ENCODE measurements at places on chromosomes 6 and 20.

DNA sequence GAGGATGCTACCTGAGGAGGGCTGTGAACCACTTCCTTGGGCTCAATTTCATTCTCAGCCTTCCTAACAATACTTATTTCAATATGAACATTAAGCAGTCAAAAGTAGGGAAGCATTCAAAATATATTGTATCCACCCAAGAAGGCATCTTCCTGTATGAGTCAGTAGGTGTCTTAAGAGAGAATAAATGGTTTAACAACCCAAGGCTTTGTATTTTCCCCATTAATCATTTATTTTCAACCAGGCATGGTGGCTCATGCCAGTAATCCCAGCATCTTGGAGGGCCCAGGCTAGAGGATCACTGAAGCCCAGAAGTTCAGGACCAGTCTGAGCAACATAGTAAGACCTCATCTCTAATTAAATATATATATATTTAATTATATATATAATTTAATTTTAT, 74.5 kb upstream of the MARCKS start:
- DNase-seq, result no peak

GRCh38 chr6:11363881-11364576, 131.6 kb upstream of the NEDD9 start:
- no peak for DNase-seq

DNA sequence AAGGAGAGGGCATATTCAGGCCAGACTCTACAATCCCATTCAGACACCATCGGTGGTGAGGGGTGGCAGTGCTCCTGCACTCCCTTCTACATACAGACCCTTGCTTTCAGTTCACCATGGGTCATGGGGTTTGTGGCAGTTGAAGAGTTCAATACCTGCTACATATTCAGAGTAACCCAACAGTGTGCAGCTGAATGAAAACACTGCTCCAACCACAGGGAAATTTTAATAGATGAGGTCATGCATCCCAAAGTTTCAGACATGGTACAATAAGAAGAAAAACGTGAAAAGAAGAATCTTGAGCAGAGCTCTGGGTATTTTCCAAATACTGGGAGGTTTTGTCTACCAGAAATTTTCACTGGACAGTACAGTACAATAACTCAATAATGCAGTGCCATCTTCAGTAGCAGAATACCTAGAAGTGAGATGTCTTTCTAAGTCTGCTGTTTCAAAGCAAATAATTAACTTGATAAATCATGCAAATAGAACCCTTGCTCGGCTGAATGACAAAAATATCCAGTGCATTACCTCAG, 162.1 kb downstream of the PTPRK start:
- DNase-seq, result no peak

- no peak for DNase-seq
Observed at GRCh38 chr6:28729501-28730402, 194.0 kb downstream of the TRIM27 start.

GRCh38 chr6:153032255-153032882, 29.9 kb upstream of the MTRF1L start:
- DNase-seq, result no peak

DNA sequence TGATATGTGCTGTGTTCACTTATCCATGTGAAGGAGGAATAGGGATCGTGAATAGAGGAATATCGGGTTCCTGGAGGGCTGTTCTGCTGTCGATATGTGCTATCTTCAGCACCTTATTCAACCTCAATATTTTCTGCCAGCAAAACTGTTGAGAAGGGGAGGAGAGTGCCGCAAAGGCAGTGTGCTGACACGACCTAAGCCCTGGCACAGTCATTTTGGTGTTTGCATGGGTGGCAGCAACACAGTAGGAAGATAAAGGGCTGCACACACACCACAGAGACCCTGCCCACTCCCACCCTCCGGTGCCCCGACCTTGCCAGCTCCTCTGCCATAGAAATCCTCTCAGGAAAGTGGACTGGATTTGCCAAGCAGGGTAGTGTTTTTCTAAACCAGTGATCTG, 47.0 kb downstream of the ZDHHC14 start:
- DNase-seq, result no peak

GRCh38 chr6:28160233-28160632, 18.6 kb downstream of the ZKSCAN8 start:
- DNase-seq, result no peak

DNA sequence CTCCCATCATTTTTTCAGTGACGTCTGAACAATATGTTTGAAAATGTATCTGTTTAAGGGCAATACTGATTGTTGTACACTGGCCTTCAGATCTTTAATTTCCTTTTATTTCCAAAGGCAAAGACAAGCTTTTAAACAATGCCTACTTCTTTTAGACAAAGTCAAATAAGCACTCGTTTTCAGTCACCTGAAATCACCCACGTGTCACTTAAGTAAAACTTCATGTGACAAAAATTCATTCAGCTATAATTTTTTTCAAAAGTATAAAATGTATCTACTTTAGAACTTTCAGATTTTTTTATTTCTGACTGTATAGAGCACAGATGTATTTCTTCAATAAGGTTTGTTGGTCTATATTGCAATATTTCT, 113.5 kb upstream of the BEND6 start:
- DNase-seq, result no peak

DNA sequence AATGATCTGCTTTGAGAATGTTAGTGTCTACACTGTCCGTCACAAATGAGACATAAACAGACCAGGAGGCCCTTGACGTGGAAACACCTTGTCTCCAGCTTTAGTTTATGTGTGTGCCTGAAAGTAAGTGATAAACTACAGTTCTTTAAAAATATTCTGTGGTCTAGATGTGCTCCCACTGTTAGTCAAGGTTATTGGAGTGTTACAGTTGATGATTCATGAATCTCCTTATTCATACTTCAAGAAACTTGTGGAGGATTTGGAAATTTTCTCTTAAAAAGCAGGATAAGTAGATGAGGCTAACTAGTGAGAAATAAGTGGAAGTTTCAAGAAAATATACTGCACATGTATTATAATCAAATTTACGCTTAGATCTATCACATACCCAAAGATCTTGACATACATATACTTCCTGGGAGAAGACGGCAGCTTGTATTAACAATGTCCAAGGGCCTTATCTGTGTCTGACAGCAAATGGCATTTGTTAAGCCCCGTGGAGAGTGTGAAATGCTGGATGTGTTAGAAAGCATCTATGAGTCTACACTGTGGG, 90.5 kb upstream of the MBOAT1 start:
- DNase-seq, result no peak

- no peak for DNase-seq
Observed at GRCh38 chr6:36780442-36781177, 58.6 kb downstream of the CPNE5 start.

GRCh38 chr20:50842821-50843220, 48.0 kb downstream of the BCAS4 start:
- no peak for DNase-seq

GRCh38 chr6:163395122-163395830, 19.2 kb upstream of the QKI start:
- DNase-seq, result no peak

DNA sequence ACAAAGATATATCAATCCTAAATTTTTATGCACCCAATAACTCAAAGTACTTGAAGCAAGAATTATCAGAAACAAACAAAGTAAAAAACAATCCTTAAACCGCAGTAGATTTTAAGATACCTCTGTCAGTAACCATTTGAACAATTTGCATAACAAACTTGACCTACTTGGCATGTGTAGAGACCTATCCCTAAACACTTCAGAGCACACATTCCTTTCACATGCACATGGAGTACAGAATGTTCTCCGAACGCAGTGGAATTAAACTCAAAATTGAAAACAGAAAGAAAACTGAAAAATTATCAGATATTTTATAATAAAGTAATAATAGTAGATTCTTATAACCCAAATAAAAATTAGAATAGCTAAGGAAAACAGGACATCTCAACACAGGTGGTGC, 162.6 kb upstream of the THBS2 start:
- no peak for DNase-seq

GRCh38 chr20:63746751-63747315, 7.3 kb downstream of the SLC2A4RG start:
- no peak for DNase-seq

- no peak for DNase-seq
Observed at GRCh38 chr20:31485450-31486339, 10.6 kb downstream of the REM1 start.

GRCh38 chr6:22952097-22952496, 382.7 kb downstream of the HDGFL1 start:
- no peak for DNase-seq

DNA sequence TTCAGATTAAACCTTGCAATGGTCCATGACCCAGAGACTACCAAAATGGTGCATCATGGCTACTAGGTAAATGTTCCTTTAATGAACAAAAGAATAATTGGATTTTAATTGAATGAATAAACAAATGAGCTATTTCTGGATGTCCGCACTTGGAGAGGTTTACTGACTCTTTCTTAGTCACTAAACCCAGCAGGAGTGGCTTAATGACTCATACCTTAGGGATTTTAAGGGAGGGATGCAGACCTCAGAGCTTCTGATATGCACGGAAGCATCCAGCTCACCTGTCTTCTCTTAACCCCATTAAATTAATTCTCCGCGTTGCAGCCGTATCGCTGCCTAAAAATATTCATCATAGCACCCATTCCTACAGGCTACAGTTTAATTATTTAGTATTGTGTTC, 970.0 kb upstream of the SLC35B3 start:
- no peak for DNase-seq

DNA sequence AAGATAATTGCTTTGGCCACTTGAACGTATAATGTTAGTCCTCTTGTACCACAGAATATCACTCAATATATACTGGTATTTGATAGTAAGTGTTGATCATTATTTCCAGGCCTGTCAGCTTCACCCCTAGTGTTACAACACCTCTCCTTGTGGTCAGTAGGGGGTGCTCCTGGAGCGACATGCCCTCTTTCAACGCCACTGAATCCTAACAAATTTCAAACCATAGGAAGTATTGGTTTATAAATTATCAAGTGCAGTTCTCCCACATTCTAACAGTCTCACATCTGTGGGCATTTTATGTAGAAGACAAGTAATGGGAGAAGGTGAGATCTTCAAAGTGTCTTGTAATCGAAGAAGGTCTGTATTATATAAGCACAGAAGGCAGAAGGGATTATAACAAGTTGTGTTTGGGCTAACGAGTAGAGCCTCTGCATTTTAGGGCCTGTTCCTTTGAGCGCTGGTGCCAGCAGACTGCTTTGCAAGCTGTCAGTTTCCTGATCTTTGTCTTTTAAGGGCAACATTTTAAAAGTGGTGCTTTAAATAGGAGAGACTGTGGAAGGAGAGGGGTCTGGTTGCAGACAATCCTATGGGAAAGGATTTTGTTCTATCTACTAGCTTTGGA, 57.1 kb upstream of the CEP162 start:
- no peak for DNase-seq

DNA sequence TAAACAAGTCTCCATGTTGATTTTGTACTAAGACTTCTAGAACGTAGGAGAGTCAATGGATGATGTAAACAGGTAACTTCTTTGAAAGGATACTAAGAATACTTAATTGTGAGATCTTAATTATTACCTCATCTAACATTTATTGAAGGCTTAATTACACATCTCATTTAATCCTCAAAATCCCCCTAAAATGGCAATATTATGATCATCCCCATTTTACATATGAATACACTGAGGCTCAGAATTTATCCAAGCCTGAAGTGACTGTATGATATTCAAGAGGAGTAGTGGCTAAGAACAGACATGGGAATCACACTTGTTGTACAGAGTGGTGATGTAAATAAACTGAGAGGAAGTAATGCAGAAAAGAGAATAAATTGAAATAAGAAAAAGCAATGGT, 22.9 kb downstream of the NOL7 start:
- DNase-seq, result no peak

DNA sequence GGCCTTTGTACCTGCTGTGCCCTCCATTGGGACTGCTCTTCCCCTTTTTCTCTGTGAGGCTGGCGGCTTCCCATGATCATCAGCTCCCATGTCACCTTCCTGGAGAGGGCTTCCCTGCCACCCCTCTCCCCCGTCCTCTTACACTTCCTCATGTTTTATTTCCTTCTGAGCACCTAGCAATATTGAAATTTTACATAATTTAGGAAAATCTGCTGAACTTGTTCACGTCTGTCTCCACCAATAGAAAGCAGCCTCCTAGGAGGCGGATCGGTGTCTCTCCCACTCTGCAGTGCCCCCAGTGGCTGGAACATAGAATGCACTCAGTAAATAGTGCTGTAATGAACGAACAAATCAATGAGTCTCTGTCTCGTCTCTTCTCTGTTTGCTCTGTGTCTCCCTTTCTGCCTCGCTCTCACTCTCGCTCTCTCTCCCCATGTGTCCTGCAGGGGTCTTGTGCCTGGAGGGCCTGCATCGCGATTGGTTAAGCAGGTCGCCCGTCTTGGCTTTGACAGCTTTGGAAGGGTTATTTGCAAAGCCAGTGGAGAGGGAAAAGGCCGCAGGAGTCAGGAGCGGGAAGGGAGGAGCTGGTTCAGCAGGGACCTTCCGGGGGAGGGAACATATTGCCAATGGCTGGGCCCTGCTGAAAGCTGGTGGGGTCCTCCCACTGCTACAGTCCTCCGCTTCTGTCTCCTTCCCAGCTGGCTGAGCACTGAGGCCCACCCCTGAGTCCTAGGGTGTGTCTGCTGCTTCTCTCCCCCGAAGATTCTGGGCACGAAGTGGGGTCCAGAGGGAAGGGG, 12.1 kb upstream of the OCSTAMP start:
- DNase-seq, result peak; percentile 73

DNA sequence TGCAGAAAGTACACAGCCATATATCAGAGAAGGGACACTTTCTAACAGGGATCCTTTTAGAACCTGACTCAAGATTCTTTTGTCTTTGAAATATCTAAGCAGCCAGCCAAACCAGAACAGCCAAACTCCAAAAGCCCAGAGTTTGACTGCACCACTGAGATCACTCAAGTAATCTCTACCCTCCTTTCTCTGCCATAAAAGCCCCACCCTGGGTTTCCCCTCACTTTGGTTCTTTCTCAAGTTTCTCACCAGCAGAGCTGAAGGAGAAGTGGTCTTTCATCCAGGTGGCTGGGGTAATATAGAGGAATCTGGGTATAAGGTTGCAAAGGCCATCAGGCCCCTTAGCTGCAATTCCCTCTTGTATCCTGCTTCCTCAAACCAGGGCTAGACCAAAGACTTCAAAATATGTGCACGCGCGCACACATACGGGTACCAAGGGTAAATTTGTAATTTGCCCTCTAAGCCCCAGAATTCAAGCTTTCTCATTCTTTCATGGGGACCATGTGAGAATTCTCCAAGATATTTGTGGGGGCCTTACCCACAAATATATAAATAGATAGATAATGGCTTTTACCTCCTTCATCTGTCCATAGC, 42.9 kb downstream of the GPX5 start:
- DNase-seq, result no peak

DNA sequence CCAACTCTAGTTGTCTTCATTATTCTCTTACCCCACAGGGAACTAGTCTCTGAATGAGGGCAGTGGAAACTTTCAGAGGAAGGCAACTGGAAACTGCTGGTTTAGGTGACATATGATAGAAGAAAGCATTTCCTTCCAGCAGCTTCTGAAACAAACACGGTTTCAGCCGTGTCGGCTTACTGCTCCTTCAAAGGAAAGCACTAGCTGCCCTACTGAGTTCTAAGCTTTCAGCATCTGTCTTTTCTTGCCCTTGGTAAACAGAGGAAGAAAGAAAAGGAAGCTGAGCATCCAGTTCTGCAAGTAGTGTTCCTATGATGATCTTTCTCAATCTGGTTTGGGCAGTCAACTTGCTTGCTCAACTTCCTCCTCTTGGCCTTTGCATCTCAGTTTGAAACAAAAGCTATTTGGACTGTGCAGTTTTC, 117.5 kb upstream of the CEP85L start:
- DNase-seq, result no peak

All from WERI-Rb-1 (cell line).